Stimulated activated CD4-positive, alpha-beta T cell treated with anti-CD3 and anti-CD28 coated beads, Interleukin-2, amount 100 ng/mL, for 24 hours (primary cell): ENCODE measurements at places on chromosomes 5 and 9.
A peak's percentile ranks its signal among the peaks of the same experiment; 100 is the strongest.

GRCh38 chr5:16943846-16944678 lies 8.0 kb upstream of the MYO10 start:
- DNase-seq = no peak

DNA sequence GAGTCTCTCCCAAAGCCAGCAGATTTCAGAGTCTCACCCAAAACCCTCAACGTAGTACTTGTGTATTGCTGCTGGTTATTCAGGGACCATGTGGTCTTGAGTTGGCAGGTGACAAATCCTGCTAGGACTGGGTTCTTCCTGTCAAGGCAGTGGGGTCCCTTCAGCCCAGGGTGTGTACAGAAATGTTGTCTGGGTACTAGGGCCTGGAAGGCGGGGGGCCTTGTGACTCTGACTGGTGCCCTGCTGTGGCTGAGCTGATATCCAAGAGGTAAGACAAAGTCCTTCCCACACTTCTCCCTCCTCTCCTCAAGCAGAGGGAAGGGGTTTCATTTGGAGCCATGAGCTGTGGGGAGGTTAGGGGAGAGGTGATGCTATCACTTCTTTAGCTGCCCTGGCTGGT lies 58.8 kb downstream of the GABRA6 start:
- DNase-seq = no peak

GRCh38 chr5:99054972-99055371 lies 126.2 kb upstream of the CHD1 start:
- no peak for DNase-seq

- DNase-seq = peak; percentile 76
These were observed at the start of gene SMIM3 for GRCh38 chr5:150778517-150779396. Gene SMIM3, plus strand, starts transcription at chr5:150778757. Its CDS starts 16,684 bp downstream, at chr5:150795441.

GRCh38 chr5:140609126-140609525 lies 23.8 kb downstream of the CD14 start:
- DNase-seq = no peak

- DNase-seq = no peak
These were observed 17.1 kb upstream of the FAM81B start for GRCh38 chr5:95374061-95374460.

GRCh38 chr5:61055434-61056006 lies 106.7 kb downstream of the SMIM15 start:
- DNase-seq = no peak

DNA sequence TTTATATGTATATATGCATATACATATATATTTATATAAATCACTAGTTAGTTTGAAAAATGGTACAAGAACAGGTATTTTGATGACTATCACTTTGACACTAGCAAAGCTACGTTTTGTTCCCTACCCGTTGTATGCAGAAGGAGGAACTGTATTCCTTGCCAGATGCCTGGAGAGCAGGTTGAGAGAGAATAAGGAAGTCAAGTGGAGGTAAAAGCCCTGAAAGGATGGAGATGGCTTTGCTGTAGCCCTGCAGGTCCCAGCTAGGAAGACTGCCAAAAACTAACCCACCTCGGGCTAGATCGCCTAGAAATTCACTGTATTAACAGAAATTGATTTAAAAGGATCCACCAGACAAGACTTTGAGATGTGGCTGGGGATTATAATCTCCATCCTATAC lies 229.3 kb downstream of the RFX3 start:
- no peak for DNase-seq

GRCh38 chr9:109313351-109313750 lies 7.5 kb downstream of the EPB41L4B start:
- DNase-seq = no peak

GRCh38 chr5:68272289-68272688 lies 56.7 kb downstream of the PIK3R1 start:
- no peak for DNase-seq

- DNase-seq = no peak
These were observed 38.3 kb downstream of the TMEM167A start for GRCh38 chr5:83038924-83039323.

- DNase-seq = no peak
These were observed 94.7 kb downstream of the ANGPTL2 start for GRCh38 chr9:127027694-127028093.

DNA sequence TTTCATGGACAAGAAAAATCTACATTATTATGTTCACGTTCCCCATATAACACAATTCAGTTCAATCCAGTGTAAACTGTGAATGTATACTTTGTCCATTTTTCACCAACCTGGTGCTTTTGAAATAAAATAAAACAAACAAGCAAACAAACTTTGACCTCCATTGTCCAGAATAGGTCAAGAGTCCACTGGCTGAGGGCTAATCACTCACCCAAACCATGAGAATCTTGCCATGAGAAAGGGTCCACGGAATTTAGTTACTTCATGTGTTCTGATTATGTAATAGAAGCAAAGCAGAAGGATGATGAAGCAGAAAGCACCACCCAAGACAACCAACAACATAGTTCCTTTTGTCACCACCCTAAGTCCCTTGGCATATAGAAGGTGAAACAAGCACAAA lies 28.7 kb downstream of the DIAPH1 start:
- DNase-seq = no peak

- DNase-seq = no peak
These were observed 10.2 kb upstream of the ERGIC1 start for GRCh38 chr5:172823840-172824362.

GRCh38 chr5:147857302-147858129 lies 21.0 kb upstream of the SCGB3A2 start:
- DNase-seq = peak; percentile 43

DNA sequence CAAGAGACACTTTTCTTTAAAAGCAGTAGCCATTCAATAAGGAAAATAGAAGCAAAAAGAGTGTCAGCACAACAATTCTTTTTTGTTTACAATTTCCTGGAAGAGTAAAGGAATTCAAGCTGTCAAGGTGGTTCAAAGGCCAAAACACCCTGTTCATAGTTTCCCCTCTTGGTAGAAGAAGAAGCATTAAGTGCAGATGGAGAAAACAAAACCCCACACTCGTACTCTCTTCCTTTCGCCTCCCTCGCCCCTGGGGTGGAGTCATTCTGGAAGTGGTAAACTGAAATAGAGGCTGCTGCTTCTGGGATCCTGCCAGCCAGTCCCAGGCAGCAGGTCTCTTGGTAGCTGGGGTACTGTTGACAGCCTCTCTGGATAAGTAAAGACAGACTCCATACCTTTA lies 105.0 kb downstream of the ANKRD55 start:
- DNase-seq = peak; percentile 29

- no peak for DNase-seq
These were observed 23.6 kb downstream of the PRRC2B start for GRCh38 chr9:131417264-131418142.

- DNase-seq = no peak
These were observed 47.1 kb upstream of the RAI14 start for GRCh38 chr5:34608859-34609648.

GRCh38 chr5:77983482-77984199 lies 207.5 kb upstream of the TBCA start:
- no peak for DNase-seq

- DNase-seq = no peak
These were observed 56.1 kb upstream of the TUT7 start for GRCh38 chr9:86410281-86410680.

DNA sequence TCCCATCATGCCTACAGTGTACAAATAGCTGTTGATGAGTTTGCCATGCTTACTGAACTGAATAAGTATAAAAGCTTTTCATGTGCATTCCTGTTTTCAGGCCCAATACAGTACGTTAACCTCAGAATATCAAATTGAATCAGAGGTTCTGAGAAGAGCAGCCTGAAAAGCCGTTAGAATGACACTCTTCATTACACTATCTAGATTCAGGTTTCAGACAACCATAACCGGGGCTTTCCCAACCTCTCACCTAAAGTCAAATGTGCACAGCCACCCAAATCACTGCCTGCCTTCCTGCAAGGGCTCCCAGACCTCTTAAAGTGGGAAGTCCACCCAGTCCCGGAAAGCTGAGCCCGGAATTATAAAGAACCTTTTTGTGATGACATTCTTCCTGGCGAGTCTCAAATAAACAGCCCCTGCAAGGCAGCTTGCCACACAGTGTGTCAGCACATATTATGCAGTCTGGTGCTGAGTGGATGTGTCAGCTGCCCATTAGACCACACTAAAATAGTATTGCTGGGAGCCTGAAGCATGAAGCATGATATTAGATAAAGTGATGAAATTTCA lies 245.8 kb downstream of the TLE4 start:
- no peak for DNase-seq

DNA sequence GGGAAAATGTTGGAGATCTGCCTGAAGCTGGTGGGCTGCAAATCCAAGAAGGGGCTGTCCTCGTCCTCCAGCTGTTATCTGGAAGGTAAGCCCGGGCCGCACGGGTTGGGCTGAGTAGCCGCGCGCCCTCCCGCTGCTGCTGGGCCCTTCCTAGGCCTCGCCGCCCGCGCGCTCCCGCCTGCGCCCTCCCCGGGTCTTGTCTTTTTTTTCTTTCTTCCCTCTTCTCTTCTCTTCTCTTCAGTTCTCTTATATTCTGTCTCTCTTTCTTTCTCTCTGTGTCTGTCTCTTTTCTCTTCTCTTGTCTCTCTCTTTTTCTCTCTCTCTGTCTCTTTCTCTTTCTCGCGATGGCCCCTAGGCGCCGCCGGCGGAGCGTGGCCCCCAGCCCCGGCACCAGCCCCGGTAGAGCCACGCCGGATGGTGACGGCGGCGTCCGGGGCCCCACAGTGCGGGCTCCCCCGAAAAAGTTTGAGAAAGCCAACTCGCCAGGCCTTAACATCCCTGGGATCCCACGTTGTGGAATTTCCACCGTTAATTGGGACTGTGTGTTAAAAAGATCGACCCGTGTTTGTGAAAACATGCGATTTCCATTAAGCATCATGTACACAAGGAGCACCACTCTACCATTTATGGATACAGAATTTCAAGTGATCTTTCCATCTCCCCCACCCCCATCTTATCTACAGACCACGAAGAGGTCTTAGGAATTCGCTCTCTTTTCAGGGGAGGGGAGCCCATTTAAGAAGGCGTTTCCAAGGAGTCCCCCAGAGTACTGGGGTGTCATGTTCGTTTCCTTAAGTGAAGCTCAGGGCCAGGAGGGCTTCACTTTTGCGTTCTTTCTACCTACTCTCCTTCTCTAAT lies 616 bp downstream of the ABL1 start:
- peak; percentile 58 for DNase-seq

- DNase-seq = no peak
These were observed 57.1 kb downstream of the PSD2 start for GRCh38 chr5:139852696-139853095.

DNA sequence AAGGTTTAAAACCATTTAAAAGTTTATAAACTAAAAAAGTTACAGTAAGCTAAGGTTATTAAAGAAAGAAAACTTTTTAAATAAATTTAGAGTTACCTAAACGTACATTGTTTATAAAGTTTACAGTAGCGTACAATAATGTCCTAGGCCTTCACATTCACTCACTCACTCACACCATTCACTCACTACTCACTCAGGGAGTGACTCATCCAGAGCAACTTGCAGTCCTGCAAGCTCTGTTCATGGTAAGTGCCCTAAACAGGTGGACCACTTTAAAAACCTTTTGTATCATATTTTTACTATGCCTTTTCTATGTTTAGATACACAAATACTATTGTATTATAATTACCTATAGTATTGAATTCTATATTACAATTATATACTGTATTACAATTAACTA lies 190.8 kb upstream of the RASA1 start:
- no peak for DNase-seq

- DNase-seq = no peak
These were observed 15.5 kb downstream of the AKNA start for GRCh38 chr9:114371973-114372917.

DNA sequence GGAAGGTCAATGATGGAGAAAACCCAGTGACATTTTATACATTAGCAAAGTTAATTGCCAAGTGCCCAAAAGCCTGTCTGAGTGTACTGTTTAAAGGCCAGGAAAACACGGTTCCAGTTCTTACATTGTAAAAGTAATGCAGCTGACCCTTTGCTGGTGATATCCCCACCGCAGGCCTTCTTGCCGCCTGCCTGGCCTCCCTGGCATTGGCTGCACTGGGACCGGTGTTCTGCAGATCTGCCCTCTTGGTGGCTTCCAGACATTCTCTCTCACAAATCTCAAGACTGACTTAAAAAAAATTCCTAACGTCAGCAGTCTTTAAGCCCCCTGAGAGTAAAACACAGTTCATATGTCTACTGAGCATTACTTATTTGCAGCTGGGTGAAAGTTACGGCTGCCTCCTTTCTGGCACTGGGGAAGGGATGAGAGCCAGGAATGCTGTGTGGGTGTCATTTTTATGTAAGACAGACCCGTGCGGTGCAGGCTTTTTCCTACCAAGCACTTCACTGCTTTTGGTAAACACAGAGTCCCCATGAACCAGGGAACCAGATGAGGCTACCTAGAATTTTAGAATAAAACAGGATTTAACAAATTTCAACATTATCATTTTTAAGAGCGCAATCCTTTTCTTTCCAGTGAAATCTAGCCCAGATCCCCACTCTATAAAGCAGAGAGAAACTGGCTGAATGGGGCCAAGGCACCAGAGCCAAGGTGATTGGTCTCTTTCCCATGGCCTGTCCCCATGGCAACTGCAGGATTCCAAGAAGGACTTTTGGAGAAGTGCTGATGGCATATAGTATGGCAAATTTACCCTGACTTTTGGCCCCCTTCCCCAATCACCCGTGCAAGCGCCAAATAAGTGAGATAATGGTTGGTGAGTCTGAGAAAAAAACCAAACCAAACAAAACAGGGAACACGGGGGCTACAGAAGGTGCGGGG lies 80.8 kb downstream of the LMNB1 start:
- DNase-seq = no peak

DNA sequence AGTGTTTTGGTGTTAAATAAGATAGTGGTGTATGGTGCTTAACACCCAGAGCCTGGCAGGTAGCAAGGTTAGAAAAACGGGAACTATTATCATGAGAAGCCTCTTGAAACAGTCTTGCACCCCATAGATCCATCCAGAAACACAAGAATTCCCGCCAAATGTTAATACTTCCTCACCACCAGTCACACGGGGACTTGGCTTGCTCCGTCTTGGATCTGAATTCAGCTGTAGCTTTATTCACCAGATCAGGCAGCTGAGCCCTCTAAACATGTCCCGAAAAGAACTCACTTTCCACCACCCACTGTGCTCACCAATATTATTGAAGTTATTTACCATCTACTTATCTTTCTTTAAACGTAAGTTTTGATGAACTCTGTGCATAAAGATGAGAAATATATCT lies 101.6 kb upstream of the PTPN3 start:
- DNase-seq = no peak
